Mesenteric fat pad (tissue), 1 donor: ENCODE measurements at places on chromosomes 3 and 15.

- no peak for DNase-seq
Measured at GRCh38 chr3:16187213-16187790, 12.8 kb downstream of the GALNT15 start.

- no peak for DNase-seq
Measured at GRCh38 chr3:23819599-23820360, 14.0 kb downstream of the UBE2E1 start.

- no peak for DNase-seq
Measured at GRCh38 chr3:168806871-168807270, 711.1 kb upstream of the GOLIM4 start.

- no peak for DNase-seq
Measured at GRCh38 chr15:99249270-99249841, at the start of gene TTC23. Gene TTC23 (minus strand): TSS chr15:99249581. CDS start chr15:99228712, 20,869 bp downstream.

- no peak for DNase-seq
Measured at GRCh38 chr3:142940000-142940399, 23.5 kb downstream of the PAQR9 start.

DNA sequence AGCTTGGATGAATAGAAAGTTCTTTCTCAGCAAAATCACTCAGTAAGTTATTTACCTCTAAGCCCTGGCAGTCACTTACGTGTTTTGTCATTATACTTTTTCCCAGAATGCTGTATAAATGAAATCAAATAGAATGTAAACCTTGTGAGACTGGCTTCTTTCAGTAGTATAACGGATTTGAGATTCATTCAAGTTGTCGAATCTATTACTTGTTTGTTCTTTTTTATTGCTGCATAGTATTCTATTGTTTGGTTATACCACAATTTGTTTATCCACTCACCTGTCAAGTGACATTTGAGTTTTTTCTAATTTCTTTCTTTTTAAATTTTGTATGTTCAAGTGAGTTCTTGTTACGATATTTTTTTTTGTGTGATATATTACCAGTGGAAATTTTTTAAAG lies 381.6 kb downstream of the EDEM1 start:
- no peak for DNase-seq

GRCh38 chr15:33516563-33516962 lies 205.8 kb downstream of the RYR3 start:
- no peak for DNase-seq

GRCh38 chr3:9349321-9350117 lies 13.3 kb upstream of the THUMPD3 start:
- no peak for DNase-seq

- no peak for DNase-seq
Measured at GRCh38 chr3:43994657-43995546, 246.8 kb upstream of the TOPAZ1 start.

DNA sequence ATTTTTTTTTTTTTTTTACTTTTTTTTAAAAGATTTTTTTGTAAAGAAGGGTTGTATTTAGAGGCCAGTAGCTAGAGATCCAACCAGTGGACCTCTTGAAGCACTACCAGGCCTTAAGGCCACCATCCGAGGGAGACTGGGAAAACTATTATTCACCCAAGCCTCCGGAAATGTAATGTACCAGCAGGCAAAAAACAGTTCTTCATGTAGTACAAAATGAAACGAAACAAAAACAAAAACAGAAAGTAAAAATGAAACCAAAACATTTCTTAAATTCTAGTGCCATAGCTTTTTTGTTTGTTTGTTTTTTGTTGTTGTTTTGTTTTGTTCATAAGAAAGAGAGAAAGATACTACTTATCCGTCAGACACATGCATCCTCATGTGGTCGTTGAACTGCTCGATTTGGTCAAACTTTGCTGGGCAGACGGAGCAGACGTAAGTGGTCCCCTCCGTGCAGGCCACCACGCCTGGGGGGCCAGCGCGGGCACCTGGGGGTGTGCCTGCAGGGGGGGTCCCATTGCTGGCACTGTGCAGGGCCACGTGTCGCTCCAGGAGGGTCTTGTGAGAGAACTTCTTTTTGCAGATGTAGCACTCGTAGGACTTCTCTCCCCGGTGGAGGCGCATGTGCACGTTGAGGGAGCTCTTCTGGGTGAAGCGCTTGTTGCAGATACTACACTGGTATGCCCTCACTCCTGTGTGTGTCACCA lies 45.0 kb downstream of the TIGIT start:
- no peak for DNase-seq

GRCh38 chr3:71415681-71416122 lies 167.8 kb downstream of the FOXP1 start:
- no peak for DNase-seq

DNA sequence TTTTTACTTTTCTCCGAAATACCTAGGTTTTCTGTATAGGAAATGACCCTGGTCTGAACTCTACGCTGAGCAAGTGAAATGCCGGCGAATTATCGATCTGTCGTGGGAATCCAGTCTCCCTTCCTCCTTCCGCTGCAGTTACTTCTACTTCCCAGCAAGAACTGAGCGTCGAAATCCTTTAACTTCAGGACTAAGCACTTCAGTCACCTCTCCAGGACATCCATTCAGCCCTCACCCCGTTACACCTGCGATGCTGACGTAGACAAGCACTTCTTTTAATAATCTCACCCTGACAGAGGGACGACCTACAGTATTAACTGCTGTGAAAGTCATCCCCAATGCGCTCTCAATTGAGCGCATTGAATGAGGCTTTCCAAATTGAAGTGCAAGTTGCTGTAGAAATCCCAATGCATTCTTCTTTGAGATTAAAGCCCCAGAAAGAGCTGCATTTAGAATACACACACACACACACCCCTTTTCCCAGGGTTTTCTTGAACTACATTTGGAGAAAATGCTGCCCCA lies 1.3 kb downstream of the TOP2B start:
- no peak for DNase-seq

- no peak for DNase-seq
Measured at GRCh38 chr3:3734881-3735280, 64.3 kb upstream of the LRRN1 start.

GRCh38 chr3:186251948-186252619 lies 110.0 kb downstream of the DGKG start:
- no peak for DNase-seq

DNA sequence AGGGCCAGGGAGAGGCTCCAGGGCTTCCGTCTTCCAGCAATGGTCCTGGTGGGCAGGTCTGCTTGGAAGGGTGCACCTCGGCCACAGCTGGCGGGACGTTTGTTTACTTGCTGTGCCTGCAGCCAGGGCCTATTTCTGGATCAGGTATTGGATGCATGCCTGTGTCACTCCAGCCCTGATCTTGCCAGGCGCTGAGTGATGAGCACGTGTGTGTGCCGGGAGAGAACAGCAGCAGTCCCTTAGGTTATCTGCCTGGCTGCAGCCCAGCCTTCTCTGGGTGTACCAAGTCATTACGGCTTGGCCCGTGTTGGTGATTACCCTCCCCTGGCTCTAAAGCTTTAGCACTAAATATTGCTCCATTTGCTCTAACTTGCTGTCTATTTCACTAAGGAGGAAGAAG lies 14.9 kb downstream of the CCDC32 start:
- DNase-seq = no peak

- DNase-seq = no peak
Measured at GRCh38 chr3:133119176-133119575, 81.0 kb downstream of the TMEM108 start.

DNA sequence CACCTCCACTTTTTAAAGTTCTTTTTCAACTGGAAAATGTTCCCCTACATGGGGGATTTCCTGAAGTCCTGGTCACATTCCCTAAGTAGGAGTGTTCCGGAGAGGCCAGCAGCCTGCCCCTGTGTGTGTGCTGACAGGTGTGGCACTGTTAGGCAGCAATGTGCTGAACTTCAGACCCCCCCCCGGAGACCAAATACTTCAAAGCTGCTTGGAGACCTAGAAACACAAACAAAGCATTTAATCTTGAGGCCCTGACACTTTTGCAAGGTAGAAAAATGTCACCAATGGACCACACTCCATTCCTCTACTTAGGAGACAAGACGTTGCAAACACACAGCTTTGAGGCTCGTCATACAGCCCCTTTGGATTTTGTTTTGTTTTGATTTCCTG lies 259.6 kb upstream of the CTNNB1 start:
- DNase-seq = no peak

- DNase-seq = no peak
Measured at GRCh38 chr3:150033721-150034120, 63.0 kb upstream of the PFN2 start.

- DNase-seq = no peak
Measured at GRCh38 chr3:144660186-144660585, 688.6 kb downstream of the DIPK2A start.

DNA sequence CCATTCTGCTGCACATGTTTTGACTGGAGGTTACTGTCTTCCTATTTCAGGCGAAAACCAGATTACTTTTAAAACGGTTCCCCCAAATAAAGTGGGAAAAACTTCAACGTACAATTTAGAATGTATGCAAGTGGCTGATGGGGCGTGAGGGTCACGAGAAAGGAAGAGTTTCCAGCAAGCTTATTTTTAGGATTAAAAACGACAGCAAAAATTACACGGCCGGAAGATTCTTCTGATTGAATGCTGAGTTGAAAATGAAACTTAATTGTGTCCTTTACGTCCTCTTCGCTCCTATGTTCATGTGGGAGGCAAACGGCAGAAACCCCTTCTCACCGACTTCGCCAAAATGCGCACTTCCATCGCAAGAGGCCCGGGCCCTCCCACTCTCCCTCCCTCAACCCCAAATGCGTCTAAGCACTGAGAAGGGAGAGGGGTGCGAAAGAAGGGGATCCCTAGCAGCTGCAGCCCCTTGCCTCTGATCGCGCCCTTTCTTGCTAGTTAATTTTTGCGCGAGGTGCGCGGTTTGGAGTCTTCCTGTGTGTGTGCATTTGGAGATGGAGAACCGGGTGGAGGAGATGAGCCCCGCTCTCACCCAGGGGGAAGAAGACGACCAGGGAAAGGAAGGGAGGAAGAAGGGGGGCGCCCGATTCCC lies 656 bp downstream of the CD47 start:
- no peak for DNase-seq

DNA sequence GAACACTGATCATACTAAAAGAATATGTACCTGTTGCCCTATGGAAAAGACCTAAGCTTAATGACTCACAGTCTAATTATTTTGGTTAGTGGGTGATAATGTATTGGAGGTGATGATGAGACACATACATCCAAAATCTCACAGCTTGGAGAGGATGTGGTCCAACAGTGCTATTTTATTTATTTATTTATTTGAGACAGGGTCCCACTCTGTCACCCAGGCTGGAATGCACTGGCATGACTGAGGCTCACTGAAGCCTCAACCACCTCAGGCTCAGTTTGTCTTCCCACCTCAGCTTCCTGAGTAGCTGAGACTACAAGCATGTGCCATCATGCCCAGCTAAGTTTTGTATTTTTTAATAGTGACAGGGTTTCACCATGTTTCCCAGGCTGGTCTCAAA lies 35.0 kb downstream of the LPP start:
- DNase-seq = no peak

DNA sequence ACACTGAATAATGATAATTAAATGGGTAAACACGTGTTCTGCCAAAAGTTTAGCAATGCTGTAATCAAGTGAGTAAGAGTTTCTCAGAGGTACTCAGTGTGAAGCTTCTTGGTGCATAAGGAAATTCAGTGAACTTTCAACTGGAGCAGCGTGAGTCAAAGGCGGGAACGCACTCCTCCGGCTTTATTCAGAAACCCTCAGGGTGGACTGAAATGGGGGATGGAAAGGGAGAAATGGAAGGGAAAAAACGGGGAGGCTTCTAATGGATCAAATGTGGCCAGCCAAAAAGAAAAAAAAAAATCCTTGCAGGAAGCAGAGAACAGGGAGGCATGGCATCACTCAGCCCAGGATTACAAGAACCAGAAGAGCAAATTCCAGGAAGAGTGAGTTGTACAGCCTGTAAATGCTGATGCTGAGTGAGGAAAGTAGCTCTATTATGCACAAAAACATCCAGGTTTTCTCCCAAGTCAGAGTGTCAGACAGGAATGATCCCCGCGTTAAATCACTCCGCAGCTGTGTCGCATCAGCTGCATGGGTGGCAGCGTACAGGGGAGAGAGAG lies 85.3 kb downstream of the ASB7 start:
- DNase-seq = peak; percentile 60

DNA sequence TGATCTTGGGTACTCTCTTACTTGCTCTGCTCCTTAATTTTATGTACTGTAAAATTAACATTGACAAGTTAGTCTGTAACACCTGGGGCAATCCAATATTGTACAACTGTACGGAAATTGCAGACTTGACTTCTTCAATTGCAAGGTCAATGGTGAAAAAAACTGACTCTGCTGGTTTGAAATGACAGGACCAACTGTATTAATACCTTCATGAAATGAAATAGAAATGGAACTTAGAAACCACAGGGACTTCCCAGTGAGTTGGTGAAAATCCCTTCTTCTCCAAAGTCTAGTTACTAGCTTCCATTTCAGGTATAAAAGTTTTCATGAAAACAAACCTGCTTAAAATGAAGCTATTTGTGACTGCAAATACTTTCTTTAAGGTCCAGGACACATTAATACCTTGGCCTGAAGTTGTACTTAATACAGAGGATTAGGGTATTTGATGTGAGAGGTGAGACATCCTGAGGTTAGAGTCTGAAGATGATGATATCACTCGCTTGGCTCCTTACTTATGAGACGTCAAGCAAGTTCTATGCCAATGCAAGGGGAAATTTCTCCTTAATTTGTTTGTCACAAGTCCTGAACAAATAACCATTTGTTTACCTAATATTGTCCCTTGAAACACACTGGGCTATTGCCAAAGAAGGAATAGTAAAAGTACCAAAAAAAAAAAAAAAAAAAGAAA lies 226.2 kb upstream of the TP63 start:
- no peak for DNase-seq

- no peak for DNase-seq
Measured at GRCh38 chr3:186789554-186790260, 6.3 kb downstream of the EIF4A2 start.

- DNase-seq = no peak
Measured at GRCh38 chr3:65144791-65145351, 457.1 kb upstream of the ADAMTS9 start.

DNA sequence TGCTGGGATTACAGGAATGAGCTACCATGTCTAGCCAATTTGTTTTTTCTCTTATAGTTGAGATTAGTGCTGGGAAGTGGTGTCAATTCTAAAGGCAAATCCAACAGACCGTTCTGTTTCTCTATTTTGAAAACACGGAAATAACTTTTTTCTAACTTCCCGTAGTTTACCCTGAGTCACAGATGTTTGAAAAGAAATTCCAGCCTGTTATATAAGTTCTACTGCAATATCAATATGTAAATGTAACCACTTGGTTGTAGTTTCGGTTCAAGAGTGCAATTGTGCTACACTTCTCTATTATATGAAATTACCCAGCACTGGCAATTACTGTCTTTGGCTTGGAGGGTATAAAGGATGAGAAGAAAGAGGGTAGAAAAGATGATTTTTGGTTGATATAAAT lies 22.3 kb upstream of the GNB4 start:
- no peak for DNase-seq

- DNase-seq = no peak
Measured at GRCh38 chr15:19987389-19988048, 554.1 kb downstream of the GOLGA6L6 start.

- no peak for DNase-seq
Measured at GRCh38 chr3:21062831-21063294, 688.1 kb downstream of the ZNF385D start.

DNA sequence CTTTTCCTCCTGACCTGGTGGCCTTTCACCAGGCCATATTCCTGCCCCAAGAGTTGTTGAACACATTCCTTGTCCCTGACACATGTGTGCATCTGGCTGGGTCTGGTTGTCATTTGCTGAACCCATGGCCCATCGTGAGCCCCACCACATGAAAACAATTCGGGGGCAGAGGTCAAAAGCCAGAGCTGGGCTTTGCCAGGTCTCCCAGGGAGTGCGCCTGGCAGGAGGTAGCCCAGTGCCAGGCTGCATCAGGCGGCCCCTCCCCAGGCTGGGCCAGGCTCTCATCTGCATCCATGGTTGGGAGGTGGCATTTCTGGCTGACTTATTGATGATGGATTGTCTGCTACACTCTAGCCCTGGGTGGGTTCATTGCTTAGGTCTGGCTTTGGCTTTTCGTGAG lies 30.9 kb downstream of the SPSB4 start:
- DNase-seq = peak; percentile 33
